Stimulated activated CD4-positive, alpha-beta T cell treated with anti-CD3 and anti-CD28 coated beads, Interleukin-15, amount 100 ng/mL, for 1 hour (primary cell): ENCODE measurements at places on chromosomes 3 and 15.

DNA sequence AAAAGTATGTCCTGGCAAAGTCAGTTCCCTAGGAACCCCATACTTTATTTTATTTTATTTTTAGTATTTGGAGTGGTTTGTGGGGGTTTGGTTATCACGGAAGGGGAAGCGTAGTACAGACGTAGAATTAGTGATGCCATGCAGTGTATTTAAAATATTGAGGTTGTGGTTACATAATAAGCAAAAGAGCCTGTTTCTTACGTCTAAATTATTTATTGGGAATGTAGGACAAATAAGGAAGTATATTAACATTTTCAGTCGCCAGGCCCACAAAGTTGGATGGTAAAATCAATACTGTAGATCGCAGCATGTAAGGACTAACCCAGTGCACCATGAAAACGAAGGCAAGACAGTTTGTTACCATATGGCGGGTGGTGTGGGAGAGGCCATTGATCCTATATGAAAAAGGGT lies 558 bp downstream of the DTWD1 start:
- DNase-seq: no peak

- no peak for DNase-seq
Measured at GRCh38 chr3:177300039-177300833, 103.0 kb upstream of the TBL1XR1 start.

- DNase-seq: no peak
Measured at GRCh38 chr3:172622916-172623700, 87.8 kb downstream of the NCEH1 start.

GRCh38 chr3:59446775-59447465 lies 397.1 kb upstream of the CFAP20DC start:
- no peak for DNase-seq

DNA sequence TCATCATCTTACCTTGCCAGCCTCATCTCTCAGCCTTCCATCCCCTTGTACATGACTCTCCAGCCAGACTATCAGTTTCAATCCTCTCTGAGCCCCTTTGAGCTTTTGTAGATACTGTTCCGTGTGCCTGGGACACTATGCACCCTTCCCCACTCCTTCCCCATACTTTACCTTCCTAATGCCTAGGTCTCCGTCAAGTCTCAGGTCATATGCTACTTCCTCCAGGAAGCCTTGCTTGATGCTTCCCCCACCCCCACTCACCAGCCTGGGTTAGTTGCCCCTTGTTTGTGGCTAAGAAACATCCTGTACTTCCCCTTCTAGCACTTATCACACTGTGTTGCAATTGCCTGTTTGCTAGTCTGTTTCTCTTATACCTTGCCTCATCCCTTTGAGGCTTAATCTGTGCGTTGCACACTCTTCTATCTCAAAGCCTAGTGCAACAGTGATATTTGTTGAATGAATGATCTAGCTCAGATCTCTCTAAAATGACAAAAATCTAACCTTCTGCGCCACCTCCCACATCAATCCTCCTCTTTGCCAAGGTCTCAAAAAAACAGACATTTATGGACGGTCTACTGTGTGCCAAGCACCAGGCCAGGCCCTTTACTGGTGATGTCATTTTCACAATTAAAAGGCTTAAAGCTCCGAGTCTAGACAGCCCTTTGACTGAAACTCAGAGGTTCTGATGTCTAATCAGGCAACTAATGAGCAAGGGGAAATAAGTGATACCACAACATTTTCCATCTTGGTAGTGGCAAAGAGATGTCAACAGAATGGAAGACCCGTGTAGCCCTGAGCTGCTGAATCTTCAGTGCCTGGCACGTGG lies 6.5 kb upstream of the USP3 start:
- peak; percentile 45 for DNase-seq

DNA sequence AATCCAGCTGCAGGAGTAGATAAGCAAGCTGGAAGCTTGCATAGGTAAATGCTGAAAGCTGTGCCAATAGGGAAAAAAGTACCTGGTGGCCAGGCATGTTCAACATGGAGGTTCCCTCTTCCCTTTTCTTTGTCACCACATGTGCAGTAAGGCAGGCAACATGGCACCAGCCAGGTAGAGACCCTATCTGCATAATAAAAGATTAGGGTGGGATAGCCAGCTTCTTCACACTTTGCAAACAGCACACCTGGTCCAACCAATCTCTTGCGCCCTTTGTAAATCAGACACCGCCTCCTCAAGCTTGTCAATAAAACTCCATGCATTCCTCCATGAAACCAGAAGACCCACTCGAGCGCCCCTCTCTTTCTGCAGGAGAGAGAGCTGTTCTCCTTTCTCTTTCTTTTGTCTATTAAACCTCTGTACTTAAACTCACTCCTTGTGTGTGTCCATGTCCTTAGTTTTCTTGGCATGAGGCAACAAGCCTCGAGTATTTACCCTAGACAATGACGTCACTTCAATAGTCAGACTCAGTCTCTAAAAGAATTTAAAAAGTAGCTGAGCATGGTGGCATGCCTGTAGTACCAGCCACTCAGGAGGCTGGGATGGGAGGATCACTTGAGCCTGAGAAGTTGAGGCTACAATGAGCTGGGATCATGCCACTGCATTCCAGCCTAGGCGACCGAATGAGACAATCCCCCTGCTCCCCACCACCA lies 256.3 kb downstream of the SCAPER start:
- no peak for DNase-seq

- DNase-seq: no peak
Measured at GRCh38 chr15:58931987-58932588, 1.4 kb downstream of the SLTM start.

DNA sequence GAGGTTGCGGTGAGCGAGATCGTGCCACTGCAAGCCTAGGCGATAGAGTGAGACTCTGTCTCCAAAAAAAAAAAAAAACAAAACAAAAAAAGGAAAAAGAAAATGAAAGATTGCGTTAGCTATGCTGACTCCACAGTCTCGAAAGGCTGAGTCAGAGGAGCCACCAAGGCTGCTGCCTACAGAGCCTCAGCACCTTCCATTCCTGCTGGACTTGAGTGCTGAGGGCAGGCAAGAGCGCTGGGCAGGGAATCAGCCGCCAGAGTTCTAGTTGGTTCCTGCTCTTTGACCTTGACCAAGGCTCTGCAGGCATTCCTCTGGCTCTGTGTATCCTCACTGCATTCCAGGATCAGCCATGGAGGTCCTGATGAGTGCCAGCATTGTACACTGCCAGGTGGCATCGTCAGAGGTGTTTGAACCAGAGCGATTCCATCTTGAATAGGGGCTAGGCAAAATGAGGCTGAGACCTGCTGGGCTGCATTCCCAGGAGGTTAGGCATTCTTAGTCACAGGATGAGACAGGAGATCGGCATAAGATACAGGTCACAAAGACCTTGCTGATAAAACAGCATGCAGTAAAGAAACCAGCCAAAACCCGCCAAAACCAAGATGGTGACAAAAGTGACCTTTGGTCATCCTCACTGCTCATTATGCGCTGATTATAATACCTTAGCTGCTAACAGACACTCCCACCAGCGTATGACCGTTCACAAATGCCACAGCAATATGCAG lies 5.9 kb downstream of the MESP2 start:
- no peak for DNase-seq

DNA sequence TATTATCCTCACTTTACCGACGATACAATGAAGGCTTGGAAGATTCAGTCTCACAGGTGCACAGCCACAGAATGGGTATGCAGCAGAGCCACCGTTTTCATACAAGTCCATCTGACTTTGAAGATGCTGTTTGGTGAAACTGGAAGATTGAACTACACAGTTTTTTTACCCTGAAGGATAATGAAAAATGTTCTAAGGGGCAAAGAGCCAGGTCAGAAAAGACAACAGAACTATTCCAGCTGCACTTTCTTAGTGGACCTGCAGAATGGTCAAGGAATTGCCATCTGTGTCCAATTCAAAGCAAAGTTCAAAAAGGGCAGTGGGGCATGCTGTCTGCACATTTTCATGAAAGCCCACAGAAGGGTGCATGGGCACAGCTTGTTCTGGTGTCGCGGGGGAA lies 127.6 kb upstream of the PDZRN3 start:
- no peak for DNase-seq

DNA sequence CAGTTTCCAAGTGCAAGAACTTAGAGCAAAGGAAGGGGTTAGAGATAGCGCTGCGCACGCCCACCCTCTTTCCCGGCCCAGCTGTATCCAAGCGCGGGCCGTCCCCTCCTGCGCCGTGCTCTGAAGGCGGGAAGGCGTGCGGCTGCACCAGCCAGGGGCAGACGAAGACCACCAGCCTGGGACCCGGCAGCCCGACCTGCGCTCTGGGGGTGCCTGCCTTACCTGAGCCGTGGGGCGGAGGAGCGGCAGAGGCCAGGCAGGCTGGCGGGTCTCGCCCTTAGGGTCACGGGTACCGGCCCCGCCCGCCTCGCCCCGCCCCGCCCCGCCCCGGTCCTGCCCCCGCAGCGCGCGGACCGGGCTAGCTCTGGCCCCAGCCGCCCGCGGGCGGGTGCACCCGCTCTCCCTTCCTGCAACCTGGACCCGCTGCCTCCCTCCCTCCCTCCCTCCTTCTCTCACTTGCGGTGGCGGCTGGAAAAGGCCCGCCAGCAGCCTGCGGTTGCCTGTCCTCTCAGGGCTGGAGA lies at the start of gene WDR72:
WDR72 (minus strand) TSS at position 253 of the 521 bp plus-strand sequence. CDS start 26,514 bp downstream, outside the sequence.
- DNase-seq: no peak

DNA sequence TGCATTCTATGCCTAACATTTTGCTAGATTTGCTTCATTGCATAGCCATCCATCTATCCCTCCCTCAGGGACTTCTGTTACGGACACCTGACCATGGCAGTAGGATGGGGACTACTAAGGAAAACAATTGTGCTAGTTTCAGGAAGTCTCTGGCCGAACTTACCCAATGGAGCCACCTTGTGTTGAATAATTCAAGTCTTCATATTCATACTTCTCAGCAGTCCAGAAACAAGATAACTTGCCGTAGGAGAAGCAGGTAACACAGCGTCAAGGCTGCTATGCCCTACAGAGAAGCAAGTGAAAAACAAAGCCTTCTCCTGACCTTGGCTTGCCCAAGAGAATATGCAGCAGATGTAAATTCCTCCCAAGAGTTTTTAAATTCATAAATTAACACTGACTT lies 685.3 kb downstream of the GRM7 start:
- DNase-seq: no peak

DNA sequence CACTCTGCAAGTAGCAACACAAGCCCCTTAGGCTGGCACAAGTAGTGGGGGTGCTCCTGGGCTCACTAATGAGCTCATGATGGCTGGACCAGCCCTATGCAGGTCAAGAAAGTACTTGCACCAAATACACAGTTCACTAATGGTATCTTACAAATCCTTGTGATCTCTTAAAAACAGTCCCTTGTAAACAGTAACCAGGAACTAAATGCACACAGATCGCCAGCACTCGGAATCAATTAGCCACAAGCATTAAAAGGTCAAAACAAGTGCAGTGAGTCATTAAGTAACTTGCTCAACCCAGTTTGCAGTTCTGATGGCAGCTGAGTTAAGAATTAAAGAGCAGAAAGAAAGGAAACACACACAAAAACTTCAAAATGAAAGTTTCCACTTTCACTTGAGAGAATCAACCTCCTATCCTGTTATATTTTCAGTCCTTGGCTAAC lies 43.2 kb downstream of the ARHGEF3 start:
- DNase-seq: no peak

DNA sequence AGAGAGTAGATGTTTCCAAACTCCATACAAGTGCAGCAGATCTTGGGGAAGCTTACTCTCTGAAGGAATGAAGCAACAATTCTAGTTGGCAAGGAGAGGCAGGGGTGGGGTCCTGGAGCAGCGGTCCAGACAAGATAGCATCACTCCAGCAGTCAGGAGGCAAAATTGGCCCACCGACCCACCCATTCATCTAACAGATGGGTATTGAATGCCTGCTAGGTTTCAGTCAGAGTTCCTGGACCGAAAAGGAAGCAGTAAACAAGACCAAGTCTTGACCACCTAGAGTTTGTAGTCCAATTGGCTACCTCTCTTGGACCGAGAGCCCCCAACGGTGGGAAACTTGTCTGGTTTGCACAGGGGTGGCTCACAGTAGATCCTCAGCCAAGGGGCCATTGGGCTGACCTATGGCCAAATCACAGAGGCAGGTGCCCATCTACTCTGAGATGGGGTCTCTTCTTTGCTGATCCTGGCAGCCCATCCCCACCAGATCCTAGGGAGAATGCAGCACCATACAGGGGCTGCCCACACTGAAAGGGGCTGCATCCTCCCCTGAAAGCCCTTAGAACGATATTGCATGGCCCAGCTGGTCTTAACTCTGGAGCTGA lies 74.3 kb downstream of the CORO2B start:
- no peak for DNase-seq

DNA sequence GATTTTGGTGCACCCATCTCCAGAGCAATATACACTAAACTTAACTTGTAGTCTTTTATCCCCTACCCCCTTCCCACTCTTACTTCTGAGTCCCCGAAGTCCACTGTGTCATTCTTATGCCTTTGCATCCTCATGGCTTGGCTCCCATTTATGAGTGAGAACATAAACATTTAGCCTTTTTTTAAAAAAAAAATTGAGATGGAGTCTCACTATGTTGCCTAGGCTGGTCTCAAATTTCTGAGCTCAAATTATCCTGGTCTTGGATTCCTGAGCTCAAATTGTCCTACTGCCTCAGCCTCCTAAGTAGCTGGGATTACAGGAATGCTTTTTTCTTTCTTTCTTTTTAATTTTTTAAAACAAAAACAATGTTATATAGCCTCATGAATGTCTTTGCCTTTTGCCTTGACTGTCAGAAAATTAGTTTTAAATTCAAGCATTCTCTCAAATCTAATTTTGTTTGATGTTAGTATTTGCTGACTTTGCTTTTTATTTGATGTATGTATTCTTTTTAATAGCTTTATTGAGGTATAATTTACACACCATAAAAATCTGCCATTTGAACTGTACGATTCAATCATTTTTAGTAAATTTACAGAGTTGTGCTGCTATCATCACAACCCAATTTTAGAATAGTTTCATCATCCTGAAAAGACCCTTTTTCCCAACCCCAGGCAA lies 46.9 kb downstream of the NFKBIZ start:
- no peak for DNase-seq
